ENCODE measurements at places on chromosomes 16 and 17.

GRCh38 chr16:27522173-27522707 is 27.5 kb downstream of the GTF3C1 start:
- DNase-seq: no peak

DNA sequence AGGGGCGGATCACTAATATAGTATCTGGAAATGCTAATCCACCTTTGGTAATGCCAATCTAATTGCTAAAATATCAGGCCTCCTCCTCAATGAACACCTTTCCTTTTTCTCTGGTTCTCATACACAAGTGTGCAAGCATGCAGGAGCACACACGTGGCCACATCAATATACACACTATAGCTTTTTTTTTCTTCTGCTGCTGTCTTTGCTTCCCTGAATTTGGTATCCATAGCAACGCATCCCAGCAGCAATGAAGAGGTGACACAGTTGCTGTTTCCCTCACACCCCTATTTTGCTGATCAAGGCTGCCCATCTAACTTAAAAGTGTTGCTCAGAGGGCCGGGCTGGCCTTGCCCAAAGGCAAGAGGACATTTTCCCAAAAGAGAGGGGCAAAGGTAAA is 15.4 kb downstream of the NOG start:
- DNase-seq: no peak

- DNase-seq: no peak
These were observed 823 bp downstream of the NBR1 start for GRCh38 chr17:43171586-43172487.

GRCh38 chr16:85569615-85570212 is 43.4 kb upstream of the GSE1 start:
- no peak for DNase-seq

- DNase-seq: no peak
These were observed 41.8 kb downstream of the CFAP20 start for GRCh38 chr16:58087209-58087913.

DNA sequence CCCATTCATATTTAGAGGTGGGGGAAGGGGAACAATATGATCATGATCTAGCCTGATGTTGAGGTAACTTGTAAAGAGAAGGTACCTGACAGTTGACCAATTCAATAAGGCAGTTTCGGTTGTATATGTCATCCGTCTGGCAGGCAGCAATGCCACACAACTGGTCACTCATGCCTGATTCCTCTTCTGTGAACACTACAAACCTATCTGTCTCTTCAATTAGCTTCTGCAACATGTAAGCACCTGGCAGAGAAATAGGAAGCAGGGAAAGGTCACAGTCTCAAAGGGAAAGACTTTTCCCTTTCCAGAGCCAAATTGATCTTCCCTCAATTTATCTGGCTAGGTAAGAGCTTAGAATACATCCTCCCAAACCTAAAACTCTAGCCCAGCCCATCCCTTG is 10.2 kb upstream of the RSKR start:
- no peak for DNase-seq

DNA sequence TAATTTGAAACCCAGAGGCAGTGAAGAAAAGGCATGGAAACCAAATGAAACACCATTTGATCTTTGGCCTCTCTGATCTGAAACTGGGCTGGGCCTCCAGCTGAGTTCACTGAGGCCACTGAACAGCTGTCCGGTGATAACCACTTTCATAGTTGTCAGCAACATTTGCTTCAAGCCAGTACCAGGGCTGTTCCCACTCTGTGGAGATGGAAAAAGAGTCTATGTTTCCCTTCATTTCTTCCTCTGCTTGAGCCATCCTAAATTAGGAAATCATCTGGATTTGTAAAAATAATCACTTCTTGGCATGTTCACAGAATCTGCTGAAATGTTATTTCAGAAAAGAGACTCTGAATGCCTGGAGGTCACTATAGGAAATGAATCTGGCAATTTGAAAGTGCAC is 119.3 kb downstream of the STX8 start:
- DNase-seq: peak; percentile 21
